ENCODE measurements at places on chromosomes 6 and 20. TPM values are rescaled to one million over a fixed set of nuclear protein-coding genes. Genes with fewer than 3 reads are reported as not detected.

PLCB1 gene
- 0.81 TPM for total RNA-seq

IPCEF1 gene
- total RNA-seq, result 0.51 TPM

PNPLA1 gene
- total RNA-seq, result not detected

PTK6 gene
- not detected for total RNA-seq

Measured in mesangial cell (primary cell).